ENCODE measurements at places on chromosomes 7 and 10. TPM values are rescaled to one million over a fixed set of nuclear protein-coding genes. Genes with fewer than 3 reads are reported as not detected.

The KCND2 gene
- 2.6 TPM for polyA plus RNA-seq

The ASZ1 gene
- polyA plus RNA-seq: 0.06 TPM

The SPDYE16 gene
- 4.0 TPM for polyA plus RNA-seq

The UNC5B gene
- polyA plus RNA-seq: 58.4 TPM

The MMD2 gene
- 0.07 TPM for polyA plus RNA-seq

The ACSL5 gene
- 4.3 TPM for polyA plus RNA-seq
